ENCODE measurements at places on chromosomes 2 and 18. TPM values are rescaled to one million over a fixed set of nuclear protein-coding genes. Genes with fewer than 3 reads are reported as not detected.

Gene PROM2
- total RNA-seq, result 0.17 TPM

Gene OXER1
- under 0.01 TPM for total RNA-seq

Gene FAM110C
- not detected for total RNA-seq

Gene NETO1
- total RNA-seq, result 0.74 TPM

Gene AMER3
- not detected for total RNA-seq

Gene LCLAT1
- 16.8 TPM for total RNA-seq

Gene INHA
- not detected for total RNA-seq

Gene ACKR3
- 0.15 TPM for total RNA-seq

Gene TEX44
- not detected for total RNA-seq

Gene CSRNP3
- total RNA-seq, result 1.7 TPM

Gene HJURP
- total RNA-seq, result 39.4 TPM

Gene IL36G
- not detected for total RNA-seq

Gene STRADB
- 31.8 TPM for total RNA-seq

Gene PCARE
- total RNA-seq, result not detected

Gene DAPL1
- total RNA-seq, result not detected

Gene UGT1A9
- total RNA-seq, result not detected

Gene IL37
- total RNA-seq, result not detected

Gene FEV
- not detected for total RNA-seq

Gene DSG2
- 11.0 TPM for total RNA-seq

Gene C2orf69
- total RNA-seq, result 9.8 TPM

Gene BBS5
- total RNA-seq, result 4.6 TPM

Gene DTYMK
- total RNA-seq, result 139 TPM

Gene REG1B
- not detected for total RNA-seq

Gene SPC25
- total RNA-seq, result 12.9 TPM

Gene SNX17
- 149 TPM for total RNA-seq

Gene HRH4
- not detected for total RNA-seq

Gene REG3G
- total RNA-seq, result not detected

Gene AKAIN1
- not detected for total RNA-seq

Gene ALK
- total RNA-seq, result not detected

Gene PSMA8
- not detected for total RNA-seq

Gene NAB1
- total RNA-seq, result 9.9 TPM

Gene RPRM
- total RNA-seq, result not detected

Data from bronchus fibroblast of lung (primary cell).